ENCODE measurements at places on chromosomes 2 and 18.

GRCh38 chr2:184338771-184339170 is 259.6 kb upstream of the ZNF804A start:
- DNase-seq: no peak

- DNase-seq: no peak
Measured at GRCh38 chr18:35344736-35345459, 678 bp upstream of the ZNF24 start.

- peak; percentile 30 for DNase-seq
Measured at GRCh38 chr2:100262555-100263320, 59.6 kb downstream of the LONRF2 start.

DNA sequence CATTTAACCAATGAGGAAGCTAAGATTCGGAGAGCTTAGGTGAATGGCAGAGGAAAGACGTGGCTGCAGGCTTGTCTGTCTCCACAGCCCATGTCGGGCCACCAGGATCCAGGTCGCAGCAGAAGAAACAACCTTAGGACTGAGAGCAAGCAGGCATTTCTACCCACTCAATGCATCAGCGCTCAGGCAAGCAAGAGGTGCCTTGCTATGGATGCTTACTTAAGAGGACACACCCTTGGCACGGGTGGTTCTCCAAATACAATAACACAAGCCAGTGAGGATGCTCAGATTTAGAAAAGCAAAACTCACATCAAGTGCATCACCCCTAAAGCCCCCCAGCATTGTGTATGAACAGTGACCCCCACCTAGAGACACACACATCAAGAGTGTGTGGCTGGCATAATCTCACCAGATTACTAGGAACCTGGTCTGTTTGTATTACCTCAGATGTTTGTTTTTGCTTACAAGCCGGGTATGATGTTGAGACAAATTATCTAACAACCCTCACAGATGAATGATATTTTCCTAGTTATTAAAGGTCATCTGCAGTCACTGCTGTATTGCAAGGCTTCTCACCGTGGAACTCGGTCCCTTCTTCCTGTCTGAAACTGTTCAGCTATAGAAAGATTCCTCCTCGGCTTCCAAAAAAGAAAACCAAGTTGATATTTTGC is 34.2 kb upstream of the NPAS2 start:
- no peak for DNase-seq

- DNase-seq: no peak
Measured at GRCh38 chr2:29011418-29012060, 30.4 kb downstream of the TOGARAM2 start.

DNA sequence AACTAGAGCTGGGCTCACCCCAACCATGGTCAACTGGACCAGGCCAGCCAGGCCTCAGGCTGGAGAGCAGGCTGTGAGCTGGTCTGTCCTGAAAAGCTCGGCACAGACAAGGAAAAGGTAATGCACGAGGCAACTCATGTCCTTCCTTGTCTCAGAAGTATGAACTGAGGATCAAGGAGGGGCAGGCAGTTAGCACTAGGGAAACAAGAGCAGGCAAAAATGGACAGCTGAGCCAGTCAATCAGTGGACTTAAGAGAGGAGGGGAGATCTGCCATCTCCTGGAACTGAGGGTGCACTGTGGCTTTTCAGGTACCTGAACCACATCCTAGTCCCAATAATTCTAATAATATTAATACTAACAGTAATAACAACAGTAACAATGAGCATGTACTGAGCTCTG is 20.6 kb upstream of the WIPF1 start:
- DNase-seq: no peak

DNA sequence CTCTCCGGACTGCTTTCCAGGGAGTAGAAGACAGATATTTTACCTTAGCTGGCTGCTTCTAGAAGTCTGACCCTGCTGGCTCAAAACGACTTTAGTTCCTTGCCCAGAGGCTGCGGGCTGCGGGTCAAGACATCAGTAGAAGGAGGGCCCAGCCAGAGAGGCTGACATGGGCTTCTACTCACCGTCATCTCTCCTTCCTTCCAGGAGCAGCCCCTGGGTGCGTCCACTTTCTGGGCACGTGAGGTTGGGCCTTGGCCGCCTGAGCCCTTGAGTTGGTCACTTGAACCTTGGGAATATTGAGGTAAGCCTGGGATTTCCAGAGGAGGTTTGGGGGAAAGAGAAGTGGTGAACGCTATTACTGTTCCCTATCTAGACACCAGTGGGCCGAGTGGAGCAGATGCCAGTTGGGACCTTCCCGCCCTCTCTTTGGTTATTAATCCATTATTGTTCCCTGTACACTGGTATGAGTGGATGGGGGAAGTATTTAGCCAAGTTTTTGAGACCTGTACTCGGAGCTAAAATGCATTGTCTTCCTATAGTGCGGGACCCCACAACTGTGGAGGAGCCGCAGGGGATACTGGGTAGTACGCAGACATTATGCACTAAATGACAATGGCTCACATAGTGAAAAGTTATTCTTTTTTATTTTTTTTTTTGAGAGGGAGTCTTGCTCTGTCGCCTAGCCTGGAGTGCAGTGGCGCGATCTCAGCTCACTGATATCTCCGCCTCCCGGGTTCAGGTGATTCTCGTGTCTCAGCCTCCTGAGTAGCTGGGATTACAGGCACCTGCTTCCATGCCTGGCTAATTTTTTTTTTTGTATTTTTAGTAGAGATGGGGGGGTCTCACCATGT is 26.3 kb upstream of the CASP8 start:
- no peak for DNase-seq

DNA sequence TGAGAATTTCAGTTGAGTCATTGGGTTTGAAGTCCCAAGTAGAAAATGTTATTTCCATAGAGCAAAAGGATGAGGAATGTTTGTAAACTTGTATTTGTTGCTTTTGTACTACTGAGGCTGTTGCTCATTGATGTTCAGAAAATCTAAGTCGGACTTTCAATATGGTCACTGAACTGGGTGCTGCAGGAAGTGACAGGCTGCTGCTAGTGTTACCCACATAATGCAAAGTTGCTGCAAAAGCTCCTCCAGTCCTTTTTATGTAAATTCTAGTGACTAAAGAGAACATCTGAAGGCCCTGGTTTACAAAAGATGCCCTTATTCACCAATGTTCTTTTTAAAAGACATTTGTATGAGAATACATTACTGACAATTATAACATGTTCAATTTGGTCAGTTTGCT is 131.1 kb upstream of the FAM98A start:
- no peak for DNase-seq

DNA sequence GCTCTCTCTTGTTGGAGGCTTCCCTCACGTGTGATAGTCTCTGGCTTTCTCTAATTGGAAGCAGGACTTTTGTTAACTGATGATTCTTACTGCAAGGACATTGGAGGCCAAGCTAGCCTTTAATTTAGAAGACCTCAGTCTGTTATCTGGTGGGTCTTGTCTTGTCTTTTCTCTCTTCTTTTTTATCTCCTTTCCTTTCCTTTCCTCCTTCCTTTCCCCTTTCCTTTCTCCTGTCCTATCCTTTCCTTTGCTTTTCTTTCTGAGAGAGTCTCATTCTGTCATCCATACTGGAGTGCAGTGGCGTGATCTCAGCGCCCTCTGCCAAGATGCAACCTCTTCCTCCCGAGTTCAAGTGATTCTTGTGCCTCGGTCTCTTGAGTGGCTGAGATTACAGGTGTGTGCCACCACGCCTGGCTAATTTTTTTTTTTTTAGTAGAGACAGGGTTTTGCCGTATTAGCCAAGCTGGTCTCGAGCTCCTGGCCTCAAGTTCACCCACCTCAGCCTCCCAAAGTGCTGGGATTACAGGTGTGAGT is 18.1 kb downstream of the CCNYL1 start:
- no peak for DNase-seq

DNA sequence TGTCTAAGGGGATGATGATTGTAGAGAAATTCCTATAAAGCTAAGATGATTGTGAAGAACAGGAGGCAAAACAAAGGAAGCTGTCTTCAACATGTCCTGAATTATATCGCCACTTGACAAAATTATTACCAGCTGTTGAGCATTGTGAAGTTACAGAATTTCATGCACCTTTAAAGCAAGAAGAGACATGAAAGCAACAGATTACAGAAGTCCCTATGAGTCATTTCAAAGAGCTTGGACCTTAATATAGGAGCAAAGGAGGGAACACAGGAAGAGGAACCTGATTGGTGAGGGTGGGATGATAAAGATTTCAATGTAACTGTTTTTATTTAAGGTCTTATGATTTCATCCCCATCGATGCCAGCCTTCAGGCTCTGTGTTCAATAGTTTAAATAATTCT is 526.9 kb upstream of the HNMT start:
- DNase-seq: no peak

DNA sequence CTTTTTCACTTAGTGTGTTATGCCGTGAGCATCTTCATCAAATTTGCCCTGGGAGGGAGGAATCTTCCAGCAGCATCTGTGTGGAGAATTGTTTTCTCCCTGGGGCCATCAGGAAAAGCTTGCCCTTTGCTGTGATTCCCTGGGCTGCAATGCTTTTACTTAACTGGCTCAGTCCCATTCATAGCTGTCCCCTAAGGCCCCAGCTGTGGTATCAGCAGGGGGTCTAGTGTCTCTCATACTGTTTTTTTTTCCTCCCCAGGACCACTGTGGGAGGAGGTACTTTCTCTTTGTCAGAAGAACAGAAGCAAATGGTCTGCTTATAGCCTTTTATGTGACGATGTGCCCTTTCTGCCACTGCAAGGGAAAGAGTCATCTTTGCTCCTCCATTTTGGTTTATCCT is 176.8 kb upstream of the CELF4 start:
- DNase-seq: no peak

DNA sequence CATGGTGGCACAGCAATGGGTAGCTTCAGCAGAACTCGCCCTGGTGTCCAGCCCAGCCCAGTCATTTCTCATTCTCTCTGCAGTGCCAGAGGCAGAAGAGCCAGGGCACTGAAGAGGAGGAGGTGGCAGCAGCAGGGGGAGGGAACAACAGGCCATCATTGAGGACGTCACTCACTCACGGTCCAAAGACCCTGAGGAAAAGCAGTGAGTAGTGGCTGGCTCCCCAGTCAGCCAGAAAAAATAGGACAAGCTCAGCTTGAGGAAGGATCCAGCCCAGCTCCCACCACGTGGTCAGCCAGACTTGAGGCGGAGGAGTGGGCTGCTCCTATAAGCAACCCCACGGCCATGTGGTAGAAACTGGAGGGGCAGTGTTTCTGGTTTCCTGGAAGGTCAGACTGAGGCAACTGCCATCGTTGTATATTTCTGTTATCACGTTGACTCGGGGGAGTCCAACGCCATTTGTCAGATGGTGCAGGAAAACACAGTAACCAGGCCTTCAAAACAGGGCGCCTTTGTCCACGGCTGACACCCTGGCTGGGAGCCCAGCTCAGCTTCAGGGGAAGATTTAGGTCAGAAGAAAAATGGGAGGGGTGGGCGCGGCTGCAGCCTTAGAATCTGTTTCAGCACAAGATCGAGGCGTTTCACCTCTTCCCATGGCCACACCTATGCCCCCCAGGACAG is 19.0 kb upstream of the TMEM247 start:
- no peak for DNase-seq

- DNase-seq: no peak
Measured at GRCh38 chr2:127106457-127106990, 430 bp downstream of the BIN1 start.

DNA sequence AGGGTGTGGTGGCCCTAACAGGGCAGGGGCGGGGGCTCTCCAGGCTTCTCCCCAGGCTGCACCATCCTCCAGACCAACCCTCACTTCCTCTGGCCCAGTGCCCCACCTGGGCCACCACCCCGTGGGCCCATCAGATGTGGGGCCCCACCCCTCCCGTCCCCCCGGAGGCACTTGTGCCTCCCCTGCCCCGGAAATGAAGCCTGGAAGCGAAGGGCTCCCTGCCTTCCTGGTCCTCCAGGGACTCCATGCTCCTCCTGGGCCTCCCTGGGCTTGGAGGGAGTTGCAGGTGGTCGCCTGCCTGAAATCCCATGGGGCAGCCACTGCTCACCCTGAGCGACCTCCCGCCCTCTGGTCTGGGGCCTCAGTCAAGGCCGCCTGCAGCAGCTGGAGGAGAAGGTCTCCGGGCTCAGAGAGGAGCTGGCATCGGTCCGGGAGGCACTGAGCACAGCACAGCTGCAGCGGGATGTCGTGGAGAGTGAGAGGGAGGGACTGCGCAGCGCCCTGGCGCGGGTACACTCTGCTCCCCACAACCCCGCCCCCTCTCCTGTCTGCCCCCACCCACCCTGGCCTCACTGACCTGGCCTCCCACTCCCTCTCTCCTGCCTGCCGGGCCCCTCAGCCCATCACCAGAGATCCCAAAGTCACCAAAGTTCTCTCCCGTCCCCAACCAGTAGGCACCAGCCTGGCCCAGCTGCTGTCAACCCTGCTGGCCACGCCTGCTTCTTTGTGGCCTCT is 28.0 kb downstream of the CROCC2 start:
- no peak for DNase-seq

DNA sequence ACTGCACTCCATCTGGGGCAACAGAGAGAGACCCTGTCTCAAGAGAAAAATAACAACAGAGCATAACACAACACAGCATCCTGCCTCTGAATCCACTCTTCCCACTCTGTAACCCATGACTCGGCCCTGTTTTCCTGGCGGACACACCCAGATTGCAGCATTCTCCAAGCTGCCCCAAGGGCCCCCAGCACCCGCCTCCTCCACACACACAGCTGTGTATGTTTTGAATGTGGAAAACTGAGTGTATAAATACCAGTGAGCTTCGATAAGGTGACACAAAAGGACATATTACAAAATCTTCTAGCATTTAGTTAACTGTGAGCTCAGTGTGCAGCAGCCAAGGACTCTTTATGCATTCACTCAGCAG is 13.0 kb downstream of the IMPA2 start:
- no peak for DNase-seq

DNA sequence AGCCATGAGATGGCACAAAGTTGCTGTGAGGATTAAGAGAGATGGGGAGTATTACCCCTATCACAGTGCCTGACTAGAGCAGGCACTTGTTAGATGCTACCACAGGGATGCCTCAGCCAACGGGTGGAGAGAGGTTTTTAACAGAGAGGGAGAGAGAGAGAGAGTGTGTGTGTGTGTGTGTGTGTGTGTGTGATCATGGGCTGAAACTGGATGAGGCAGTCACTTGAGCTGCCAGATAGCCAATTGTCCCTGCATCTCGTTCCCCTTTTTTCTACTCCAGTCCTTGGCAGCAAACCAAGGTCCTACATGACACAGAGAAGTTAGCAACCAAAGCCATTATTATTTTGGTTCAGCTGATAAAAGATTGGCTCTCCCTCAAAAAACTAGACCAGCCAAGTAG is 3.0 kb downstream of the CD8A start:
- no peak for DNase-seq

- DNase-seq: no peak
Measured at GRCh38 chr2:133982256-133982655, 271.6 kb upstream of the MGAT5 start.

DNA sequence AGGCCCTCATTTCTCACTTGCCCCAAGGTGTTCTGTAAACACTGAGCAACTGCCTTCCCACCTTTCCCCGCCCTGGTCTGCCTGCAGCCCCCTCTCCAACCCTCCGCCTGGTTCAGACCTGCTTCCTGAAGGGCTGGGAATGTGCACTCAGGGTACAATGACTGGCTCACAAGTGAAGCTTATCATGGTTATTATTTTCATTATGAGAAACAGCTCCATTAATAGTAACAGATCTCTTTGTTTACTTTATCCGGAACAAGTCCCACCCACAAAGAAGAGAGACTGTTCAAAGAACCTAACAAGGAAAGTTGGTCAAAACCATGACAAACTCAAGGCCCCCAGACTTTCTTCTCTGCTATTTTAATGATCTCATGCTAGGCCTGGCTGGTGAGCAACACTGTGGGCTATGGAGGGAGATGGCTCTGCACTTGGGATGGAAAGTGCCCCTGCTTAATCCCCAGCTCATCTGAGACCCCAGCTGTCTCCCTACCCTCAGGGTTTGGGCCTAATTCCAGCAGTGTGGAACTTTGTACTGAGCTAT is 36.7 kb downstream of the ARHGAP25 start:
- DNase-seq: no peak

GRCh38 chr2:145654746-145655145 is 1134.8 kb upstream of the ZEB2 start:
- DNase-seq: no peak
